ENCODE measurements at places on chromosomes 2 and 18.

DNA sequence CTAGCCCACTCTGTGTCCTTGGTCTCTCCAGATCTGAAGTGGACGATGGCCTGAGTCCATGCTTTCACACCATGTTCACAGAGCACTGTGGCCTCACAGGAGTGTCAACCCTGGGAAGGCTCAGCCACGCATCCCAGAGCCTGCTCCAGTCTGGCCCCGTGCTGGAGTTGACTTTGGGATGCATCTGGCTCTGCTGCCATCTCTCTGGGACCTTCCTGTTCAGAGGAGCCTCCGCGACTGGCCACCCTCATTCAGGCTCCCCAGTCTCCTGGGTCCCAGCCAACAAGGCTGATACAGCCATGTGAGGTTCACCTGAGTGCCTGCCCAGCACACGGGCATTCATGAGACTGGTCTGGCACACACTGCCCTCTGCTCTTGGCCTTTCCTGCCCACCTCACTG, 199.7 kb upstream of the RAB6C start:
- DNase-seq: no peak

- DNase-seq: no peak
Measured at GRCh38 chr2:194539425-194539824, 1117.6 kb upstream of the SLC39A10 start.

GRCh38 chr2:236670235-236670620, 100.6 kb downstream of the ACKR3 start:
- no peak for DNase-seq

DNA sequence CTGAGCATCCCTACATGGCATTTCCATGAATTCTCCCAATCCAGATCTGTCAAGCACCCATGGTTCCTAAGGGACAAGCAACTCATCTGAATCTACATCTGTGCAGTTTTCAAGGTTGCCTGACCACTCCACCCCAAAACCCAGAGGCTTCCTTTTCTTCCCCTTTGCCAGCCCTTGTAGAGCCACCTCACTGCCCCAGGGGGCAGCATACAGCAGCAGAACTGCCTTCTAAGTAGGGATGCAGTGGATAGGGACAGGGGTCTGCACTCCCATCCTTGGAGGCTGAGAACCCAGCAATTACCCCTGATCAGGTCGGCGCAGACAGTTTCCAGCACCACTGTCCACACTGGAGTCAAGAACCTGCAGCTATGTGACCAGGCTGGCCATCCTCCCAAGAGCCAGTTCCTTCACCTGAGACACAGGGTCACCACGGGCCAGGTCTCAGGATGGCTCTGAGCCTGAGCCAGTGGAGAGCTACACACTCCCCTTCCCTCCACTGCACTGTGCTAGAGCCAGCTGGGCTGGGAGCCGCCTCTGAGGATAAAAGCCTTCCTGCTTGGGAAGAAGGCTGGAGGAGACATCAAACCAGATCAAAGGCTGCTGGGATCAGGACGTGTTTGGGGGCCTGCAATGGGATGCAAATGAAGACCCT, 283.1 kb downstream of the CELF4 start:
- DNase-seq: no peak

GRCh38 chr2:172447811-172448493, 20.6 kb downstream of the ITGA6 start:
- DNase-seq: no peak

Measured in renal cortical epithelial cell (primary cell).